ENCODE measurements at places on chromosomes 1 and 21.

DNA sequence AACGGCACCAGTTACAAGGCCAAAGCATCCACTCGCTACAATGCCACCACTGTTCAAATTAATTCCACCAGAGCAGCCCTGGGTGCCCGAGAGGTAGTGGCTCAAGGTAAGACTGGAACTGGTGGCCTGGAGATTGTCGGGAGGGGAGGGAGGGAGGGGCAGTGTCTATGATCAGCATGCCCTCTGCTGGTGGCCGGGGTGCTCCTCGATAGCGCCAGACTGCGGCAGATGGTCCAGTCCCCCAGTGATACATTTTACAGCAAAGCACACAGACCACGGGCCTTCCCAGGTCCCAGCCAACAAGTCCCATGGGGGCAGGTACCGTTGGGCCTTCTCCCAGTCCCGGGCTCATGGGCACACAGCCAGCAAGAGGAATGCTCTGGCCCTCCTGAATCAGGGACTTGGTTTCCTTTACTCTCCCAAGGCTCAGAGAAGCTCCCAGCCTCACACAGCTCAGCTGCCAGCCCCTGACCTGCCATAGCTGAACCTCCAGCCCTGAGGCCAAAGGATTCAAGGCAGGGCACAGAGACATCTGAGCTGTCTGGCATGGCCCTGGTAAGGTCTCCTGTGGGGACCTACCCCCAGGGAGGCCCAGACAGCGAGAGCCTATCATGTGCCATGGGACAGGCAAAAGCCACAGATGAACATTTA is 15.3 kb downstream of the ACOT7 start:
- DNase-seq, result peak; percentile 88

- peak; percentile 51 for DNase-seq
Measured at GRCh38 chr1:209411491-209411929, 172.0 kb upstream of the CAMK1G start.

DNA sequence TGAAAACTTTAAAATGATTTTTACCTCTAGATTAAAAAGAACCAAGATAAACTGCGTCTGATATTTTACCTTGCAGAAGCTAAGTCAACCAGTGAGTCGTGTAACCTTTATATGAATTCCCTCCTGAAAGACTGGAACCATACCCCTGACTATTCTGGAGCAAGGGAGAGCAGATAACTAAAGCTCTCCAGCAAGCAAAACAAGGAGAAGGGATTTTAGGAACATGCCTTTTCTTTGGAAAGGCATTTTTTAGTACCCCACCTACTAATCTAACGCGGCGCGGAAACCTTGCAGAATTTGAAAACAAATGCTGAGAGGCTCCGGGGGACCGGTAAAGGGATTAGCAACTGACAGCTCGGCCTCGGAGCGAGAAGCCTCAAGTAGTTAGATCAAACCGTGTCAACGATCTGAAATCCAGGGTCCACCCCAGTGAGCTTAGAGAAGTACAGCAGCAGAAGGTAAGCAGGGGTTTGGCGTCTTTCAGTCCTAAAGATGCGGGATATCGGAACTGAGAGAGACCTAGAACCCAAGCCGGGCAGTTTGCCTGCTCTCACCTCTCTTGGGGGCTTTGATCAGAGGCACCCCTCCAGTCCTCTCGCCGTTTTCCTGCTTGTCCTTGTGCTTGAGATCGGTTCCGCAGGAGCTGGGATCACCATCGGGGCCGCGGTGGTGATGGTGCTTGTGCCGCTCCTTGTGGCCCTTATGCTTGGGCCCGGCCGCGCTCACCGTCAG is 954 bp downstream of the RSBN1 start:
- peak; percentile 71 for DNase-seq

GRCh38 chr1:33573661-33574060 is 101.2 kb downstream of the ZSCAN20 start:
- DNase-seq, result no peak

GRCh38 chr1:25050165-25050564 is 120.1 kb upstream of the RUNX3 start:
- no peak for DNase-seq

- no peak for DNase-seq
Measured at GRCh38 chr1:113887402-113888175, at the start of gene BCL2L15. Gene BCL2L15 (minus strand): TSS chr1:113887581. CDS start chr1:113887375, 206 bp downstream.

DNA sequence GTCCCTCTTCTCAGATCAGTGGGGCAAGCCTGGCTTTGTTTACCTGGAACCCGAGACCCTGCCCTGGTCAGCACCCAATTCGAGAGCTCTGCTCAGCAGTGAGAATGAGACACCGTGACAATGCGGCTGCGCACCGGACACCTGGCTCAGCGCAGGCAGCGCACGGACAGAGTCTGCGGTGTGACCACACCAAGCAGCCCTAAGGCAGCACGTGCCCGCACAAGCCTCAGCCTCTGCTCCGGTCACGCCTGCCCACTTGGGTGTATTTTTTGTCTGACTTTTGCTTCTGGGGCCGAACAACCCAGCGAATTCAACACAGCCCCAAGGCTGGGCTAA is 4.7 kb downstream of the KRTAP10-8 start:
- DNase-seq, result no peak

- no peak for DNase-seq
Measured at GRCh38 chr1:176183618-176184017, 23.5 kb downstream of the COP1 start.

DNA sequence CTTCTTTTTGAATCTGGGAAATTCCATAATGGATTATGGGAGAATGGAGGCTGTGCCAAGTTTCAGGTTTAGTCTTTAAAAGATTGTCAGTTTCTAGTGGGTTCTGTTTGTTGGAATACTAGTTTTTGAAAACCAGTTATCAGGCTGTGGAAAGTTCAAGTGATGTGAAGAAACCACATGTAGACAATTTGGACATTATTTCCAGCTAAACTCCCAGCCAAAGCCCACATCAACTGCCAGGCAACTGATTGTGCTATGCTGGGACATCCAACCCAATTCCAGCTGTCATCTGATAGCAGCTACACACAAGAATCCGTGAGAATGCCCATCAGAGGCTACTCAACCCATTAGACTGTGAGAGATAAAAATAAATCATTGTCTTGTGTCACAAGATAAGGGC is 546.1 kb upstream of the ADAMTS5 start:
- peak; percentile 30 for DNase-seq

- peak; percentile 80 for DNase-seq
Measured at GRCh38 chr1:10694633-10695627, 101.5 kb downstream of the CASZ1 start.

DNA sequence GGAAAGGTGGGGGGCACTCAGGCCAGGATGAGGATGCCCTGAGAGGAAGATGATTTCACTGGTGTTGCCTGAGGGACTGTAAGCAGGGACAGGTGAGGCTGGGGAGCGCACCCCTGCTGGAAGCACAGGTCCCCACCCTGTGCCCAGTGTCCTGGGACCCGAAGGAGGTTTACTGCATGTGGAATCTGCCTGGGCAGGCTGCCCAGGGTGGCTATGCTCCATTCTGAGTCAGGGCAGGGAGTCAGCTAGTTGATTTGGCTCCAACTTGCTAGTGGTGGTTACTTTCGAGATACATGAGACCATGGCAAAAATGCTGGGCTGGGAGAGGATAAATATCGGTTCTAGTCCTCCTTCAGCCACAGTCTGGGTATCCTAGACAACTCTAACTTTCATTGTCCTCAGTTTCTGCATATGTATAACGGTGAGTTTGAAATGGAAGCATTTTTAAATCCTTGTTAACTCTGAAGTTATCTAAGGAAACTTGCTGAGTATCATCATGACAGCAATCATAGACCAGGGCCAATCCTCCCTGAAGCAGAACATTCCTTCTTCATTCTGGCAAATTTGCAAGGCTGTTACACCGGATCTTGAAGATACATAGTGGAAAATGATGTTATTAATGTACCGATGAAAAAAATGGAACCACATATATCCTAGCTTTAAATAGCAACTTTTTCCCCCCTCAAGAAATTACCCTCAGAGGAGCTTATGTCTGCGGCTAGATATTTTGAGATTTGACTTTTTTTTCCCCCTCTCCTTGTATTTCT is 7.7 kb downstream of the TLR5 start:
- DNase-seq, result no peak

- DNase-seq, result no peak
Measured at GRCh38 chr21:25850126-25850842, 115.5 kb downstream of the GABPA start.

DNA sequence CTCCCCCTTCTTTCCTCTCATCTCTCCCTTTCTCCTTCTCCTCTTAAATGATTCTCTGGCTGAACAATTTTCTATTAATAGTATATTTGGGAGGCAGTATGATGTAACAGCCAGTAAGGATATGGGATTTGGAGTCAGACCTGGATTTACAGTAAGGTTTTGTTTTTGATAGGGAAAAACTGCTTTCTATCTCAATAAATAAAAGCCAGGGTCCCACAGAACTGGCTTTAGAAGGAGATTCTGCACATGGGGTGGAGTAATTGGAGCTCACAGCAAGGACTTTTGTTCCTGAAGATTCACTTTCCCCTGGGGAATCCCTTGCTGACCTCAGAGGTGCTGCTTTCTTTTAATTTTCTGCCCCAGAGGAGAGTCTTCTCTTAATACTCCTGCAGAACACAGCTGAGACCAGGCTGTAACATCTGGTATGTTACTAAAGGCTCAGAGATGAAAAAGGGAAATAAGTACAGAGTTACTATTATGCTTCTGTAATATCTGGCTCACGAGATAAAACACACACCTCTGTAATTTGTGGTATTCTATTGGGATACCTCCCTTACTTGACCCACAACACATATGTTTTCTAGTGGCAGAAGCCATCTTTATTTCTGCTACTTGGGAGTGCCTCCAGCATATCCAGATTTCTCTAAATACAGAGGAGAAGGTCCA is 13.4 kb downstream of the EPB41 start:
- DNase-seq, result peak; percentile 88

- no peak for DNase-seq
Measured at GRCh38 chr1:116001739-116002487, 25.6 kb downstream of the SLC22A15 start.

- DNase-seq, result no peak
Measured at GRCh38 chr1:180646547-180646946, 14.7 kb downstream of the XPR1 start.

GRCh38 chr1:18681423-18681835 is 50.8 kb downstream of the PAX7 start:
- peak; percentile 63 for DNase-seq

- no peak for DNase-seq
Measured at GRCh38 chr1:101479945-101480344, 243.1 kb downstream of the S1PR1 start.

GRCh38 chr1:204331275-204331674 is 28.5 kb downstream of the PLEKHA6 start:
- DNase-seq, result no peak

- DNase-seq, result no peak
Measured at GRCh38 chr21:32803651-32804050, 32.1 kb upstream of the PAXBP1 start.

DNA sequence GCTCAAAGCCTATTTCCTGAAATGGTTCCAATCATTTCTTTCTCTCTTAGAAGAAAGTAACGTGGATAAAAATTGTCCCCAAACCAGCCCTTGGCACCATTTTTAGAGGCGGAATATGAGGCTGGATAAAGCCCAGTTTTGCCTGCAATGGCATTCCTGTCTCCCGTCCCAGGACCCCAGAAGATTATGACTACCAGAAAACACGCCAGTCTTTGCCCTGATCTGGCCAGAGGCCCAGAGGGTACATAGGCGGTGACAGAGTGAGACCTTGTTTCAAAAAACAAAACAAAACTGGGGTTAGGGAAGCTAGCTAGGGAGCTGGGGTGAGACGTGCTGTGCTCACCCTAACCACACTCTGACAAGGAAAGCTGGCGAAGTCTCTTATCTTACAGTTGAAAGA is at the start of gene AADACL4:
TSS of gene AADACL4 (plus strand) at position 301 of the 400 bp plus-strand sequence. CDS start 462 bp downstream, outside the sequence.
- DNase-seq, result no peak

GRCh38 chr1:203320591-203321272 is 15.4 kb downstream of the BTG2 start:
- peak; percentile 97 for DNase-seq

DNA sequence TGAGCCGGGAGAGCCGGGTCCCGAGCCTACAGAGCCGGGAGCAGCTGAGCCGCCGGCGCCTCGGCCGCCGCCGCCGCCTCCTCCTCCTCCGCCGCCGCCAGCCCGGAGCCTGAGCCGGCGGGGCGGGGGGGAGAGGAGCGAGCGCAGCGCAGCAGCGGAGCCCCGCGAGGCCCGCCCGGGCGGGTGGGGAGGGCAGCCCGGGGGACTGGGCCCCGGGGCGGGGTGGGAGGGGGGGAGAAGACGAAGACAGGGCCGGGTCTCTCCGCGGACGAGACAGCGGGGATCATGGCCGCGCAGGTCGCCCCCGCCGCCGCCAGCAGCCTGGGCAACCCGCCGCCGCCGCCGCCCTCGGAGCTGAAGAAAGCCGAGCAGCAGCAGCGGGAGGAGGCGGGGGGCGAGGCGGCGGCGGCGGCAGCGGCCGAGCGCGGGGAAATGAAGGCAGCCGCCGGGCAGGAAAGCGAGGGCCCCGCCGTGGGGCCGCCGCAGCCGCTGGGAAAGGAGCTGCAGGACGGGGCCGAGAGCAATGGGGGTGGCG is 371 bp downstream of the ARID1A start:
- DNase-seq, result no peak

DNA sequence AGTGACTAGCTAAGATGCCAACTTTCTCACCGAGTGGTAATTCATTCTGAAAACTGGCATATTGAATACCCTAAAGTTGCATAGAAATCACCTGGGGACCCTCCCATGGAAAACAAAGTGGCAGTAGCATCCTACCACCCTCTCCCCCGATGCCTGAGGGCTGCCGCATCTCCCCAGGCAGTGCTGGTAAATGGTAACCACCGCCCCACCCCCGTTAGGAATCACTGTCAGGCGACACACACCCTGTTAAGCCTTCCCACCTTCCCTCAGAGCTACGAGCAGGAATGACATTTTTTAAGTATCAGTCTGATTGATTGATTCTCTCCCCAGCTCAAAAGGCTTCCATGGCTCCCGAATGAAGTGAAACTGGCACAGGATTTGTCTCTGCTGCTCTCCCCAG is 28.3 kb downstream of the TMPRSS2 start:
- no peak for DNase-seq

GRCh38 chr1:191695865-191696264 is 462.4 kb upstream of the RGS18 start:
- no peak for DNase-seq

GRCh38 chr1:59028048-59028447 is 244.2 kb upstream of the JUN start:
- DNase-seq, result no peak

- no peak for DNase-seq
Measured at GRCh38 chr1:175450219-175450618, 257.6 kb upstream of the KIAA0040 start.

GRCh38 chr1:81635816-81636215 is 164.9 kb upstream of the ADGRL2 start:
- DNase-seq, result no peak

DNA sequence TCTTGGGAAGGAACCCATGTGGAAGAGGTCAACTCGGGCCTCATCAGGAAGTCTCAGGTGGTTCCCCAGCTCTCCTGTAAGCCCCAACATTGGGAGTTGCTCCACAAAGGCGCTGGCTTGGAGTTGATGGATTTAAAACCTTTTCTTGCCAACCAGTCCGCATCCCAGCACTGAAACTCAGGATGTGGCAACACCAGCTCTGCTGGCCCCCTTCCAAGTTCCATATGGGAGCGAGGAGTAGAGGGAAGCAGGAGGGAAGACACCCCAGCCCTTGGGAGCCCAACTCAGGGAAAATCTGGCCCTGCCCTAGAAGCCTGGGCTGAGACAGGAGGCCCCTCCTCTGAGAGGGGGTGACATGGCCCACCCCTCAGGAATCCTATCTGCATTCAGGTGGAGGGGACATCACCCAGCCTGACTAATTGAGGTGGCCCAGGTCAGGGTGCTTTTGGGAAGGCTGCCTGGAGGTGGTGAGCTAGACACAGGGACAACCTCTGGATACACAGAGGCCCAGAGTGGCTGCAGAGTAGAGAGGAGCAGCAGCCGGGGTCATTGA is 33.1 kb upstream of the DMBX1 start:
- DNase-seq, result peak; percentile 59
